Activated gamma-delta T cell treated with Interleukin-2 at 50 U/mL for 16 hours (primary cell): ENCODE measurements at places on chromosomes 3 and 15.

DNA sequence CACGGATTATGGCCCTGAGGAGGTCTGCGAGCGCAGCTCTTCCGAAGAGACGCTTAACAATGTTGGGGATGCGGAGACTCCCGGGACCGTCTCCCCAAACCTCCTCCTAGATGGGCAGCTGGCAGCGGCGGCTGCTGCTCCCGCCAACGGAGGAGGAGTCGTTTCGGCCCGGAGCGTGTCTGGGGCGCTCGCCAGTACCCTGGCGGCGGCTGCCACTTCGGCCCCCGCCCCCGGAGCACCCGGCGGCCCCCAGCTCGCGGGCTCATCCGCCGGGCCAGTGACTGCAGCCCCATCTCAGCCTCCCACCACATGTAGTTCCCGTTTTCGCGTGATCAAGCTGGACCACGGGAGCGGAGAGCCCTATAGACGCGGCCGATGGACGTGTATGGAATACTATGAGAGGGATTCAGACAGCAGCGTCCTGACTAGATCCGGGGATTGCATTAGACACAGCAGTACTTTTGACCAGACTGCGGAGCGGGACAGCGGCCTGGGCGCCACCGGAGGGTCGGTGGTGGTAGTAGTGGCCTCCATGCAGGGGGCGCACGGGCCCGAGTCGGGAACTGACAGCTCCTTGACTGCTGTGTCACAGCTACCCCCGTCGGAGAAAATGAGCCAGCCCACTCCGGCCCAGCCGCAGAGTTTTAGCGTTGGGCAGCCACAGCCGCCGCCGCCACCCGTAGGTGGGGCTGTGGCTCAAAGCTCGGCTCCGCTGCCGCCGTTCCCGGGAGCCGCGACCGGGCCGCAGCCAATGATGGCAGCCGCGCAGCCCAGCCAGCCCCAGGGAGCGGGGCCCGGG, 1.6 kb downstream of the TSC22D2 start:
- peak; percentile 55 for DNase-seq

DNA sequence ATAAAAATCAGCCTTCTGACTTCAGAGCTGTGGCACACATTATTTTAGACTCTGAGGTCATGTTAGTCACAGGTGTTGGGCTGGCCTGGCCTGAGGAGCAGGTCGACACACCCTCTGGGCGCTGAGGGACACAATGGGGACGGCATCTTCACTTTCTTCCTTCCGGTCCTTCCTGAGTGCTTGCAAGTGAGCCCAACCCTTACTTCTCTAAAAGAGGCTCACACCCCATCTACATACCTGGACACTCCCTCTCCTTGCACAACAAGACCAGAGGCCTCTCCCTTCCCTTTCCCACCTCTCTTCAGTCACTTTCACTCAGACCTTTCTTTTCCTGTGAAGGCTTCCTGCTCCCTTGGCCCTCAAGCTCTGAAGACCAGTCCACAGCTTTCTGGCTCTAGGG, 85.4 kb downstream of the XXYLT1 start:
- no peak for DNase-seq

- DNase-seq, result no peak
Measured at GRCh38 chr15:26841514-26841913, 25.3 kb upstream of the GABRA5 start.

GRCh38 chr3:196501316-196502044, 2.1 kb downstream of the RNF168 start:
- peak; percentile 11 for DNase-seq

GRCh38 chr15:70319466-70319865, 221.7 kb upstream of the TLE3 start:
- DNase-seq, result no peak

DNA sequence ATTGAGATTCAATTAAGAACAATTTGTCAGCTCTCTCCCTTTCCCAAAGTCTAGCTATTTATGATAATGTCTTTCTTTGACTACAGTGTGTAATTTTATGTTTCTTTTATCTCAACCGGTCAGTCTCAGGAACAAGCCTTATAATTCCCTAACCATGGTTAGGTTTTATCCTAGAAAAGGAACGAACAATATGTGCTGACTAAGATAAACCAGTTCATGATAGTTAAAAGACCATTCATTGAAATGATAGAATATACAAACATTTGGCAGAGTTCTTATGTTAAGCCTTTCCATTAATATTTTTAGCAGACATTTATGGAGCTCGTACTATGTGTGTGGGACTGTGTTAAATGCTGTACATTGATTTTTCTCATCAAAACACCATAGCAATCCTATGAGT, 106.3 kb downstream of the SYNPR start:
- DNase-seq, result no peak

GRCh38 chr15:50871832-50872231, 36.7 kb upstream of the AP4E1 start:
- DNase-seq, result no peak

DNA sequence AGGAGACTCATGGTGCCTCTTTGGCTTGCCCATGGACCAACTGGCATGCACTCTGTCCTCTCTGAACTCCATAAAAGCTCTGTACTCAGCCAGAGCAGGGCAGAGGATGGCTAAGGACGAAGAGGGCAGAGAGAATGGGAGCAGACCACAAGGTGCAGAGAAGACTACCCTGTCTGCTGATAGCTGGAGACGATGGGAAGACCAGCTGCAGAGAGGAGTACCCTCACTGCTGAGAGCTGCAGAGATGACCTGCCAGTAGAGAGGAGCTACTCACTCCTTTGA, 65.0 kb downstream of the THBS1 start:
- DNase-seq, result no peak

- no peak for DNase-seq
Measured at GRCh38 chr3:24052446-24052845, 107.4 kb downstream of the NR1D2 start.

GRCh38 chr15:25778161-25778560, 85.0 kb downstream of the ATP10A start:
- DNase-seq, result no peak

DNA sequence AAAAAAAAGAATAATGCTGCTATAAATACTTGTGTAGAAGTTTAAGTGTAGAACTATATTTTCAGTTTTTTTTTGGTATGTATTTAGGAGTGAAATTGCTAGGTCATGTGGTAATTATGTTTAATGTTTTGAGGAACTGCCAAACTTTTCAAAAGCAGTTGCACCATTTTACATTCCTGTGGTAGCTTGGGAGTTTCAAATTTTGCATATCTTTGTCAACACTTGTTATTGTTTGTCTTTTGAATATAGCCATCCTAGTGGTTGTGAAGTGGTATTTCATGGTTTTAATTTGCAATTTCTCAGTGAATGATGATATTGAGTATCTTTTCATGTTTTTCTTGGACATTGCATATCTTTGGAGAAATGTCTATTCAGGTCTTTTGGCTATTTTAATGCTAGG, 30.4 kb downstream of the SKIL start:
- DNase-seq, result no peak

DNA sequence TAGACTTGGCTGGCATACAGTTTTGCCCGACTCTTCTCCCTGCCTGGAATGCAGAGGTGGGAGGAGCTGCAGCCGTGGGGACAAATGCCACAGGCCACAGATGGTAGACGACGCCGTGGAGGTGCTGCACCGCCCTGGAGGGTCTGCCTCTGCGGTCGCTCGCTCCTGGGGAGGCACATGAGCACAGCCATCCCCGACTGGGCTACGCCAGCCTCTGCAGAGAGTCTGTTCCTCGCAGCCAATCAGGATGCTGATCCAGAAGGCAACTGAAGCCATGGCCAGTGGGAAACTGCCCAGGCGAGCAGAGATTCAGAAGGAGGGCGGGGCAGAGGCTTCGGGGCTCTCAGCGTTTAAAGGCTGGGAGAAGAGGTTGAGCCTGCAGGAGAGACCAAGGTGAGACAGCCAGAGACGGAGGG, 11.9 kb upstream of the LRRC15 start:
- DNase-seq, result no peak

GRCh38 chr15:32856753-32857152, 138.9 kb downstream of the GREM1 start:
- no peak for DNase-seq

DNA sequence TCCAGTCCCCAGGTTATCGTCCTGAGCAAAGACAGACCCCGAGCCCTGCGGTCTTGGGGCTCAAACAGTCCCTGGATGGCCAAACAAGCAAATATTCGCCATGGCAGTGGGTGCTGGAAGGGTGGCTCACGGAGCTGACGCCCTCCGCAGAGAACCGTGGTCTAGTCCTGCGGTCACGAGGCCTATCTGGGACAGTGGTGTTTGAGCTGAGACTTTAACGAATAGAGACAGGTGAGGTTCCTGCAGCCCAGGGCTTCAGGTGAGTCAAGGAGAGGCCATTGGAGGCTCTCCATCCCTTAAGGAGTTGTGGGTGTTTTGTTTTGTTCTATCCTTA, 399 bp upstream of the SUCLG2 start:
- DNase-seq, result no peak

DNA sequence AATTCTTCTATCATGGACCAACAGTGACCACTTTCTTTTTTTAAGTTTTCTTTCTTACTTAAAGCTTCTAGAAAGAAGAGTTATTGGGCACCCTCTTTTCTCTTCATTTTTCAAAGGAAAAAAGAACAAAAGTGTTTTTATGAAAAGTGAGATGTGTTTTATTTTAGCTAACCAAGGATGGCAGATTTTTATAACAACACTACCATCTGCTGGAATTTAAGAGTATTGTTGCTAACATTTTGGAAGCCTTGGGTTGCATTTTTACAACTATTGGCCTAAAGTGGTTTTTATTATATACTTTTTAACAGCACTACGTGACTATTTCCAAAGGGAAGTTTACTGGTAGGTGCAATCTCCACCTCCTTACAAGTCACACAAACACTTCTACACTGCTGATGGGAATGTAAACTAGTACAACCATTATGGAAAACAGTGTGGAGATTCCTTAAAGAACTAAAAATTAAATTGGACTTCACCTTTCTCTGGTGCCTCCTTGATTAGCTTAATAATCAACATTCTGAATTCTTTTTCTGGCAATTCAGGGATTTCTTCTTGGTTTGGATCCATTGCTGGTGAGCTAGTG, 237.7 kb upstream of the AGTR1 start:
- DNase-seq, result no peak

DNA sequence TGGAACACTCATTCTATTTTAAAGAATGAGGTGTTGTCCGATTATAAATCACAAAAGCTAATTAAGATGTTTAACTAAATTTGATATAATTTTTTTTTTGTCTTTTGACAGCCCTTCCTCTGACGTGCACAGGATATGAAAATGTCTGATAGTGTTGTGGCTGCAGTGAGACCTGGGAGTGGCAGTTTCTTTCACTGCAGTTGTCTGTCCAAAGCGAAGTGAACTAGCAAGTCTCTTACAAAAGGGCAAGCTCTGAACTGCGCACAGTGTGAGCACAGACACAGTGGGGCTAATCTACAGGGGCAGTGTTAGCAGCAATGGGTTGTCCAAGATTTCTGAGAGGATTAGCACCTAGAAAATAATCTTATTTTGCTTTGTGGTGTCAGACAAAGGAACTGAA, 29.1 kb upstream of the MYRIP start:
- DNase-seq, result no peak

- no peak for DNase-seq
Measured at GRCh38 chr15:77518458-77518857, 97.8 kb downstream of the HMG20A start.

DNA sequence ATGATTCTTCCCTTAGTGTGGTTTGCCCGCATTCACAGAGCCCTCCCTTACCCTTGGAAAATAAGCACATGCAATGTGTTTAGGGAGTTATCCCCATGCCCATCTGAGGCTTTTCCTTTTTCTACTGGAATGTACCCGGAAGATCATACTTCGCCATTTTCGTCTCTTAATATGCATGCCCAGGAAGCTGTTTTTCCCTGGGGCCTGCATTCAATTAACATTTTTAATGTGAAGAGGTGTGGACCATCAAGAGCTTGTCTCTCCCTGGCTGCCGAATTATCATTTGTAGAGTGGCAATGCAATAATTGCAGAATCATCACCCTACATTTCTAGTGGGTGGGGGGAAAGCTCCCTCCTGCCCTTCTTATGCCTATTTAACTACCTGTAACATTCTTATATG, 976.3 kb downstream of the DIPK2A start:
- no peak for DNase-seq

DNA sequence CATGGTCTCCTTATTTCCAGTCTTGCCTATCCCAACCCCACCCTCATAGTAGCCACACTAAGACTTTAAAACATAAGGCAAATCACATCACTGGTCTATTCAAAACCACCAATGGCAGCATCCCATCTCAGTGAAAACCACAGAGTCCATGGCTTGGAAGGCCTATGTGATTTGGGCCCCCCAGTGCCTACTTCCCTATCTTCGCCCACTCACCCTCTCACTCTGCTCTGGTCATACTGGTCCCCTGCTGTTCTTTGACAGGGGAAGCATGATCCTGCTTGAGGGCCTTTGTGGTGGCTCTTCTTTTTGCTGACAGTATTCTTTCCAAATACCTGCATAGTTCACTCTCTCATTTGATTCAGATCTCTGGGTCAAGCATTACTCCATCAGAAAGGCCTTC, 3.3 kb downstream of the GTF2A2 start:
- DNase-seq, result no peak

DNA sequence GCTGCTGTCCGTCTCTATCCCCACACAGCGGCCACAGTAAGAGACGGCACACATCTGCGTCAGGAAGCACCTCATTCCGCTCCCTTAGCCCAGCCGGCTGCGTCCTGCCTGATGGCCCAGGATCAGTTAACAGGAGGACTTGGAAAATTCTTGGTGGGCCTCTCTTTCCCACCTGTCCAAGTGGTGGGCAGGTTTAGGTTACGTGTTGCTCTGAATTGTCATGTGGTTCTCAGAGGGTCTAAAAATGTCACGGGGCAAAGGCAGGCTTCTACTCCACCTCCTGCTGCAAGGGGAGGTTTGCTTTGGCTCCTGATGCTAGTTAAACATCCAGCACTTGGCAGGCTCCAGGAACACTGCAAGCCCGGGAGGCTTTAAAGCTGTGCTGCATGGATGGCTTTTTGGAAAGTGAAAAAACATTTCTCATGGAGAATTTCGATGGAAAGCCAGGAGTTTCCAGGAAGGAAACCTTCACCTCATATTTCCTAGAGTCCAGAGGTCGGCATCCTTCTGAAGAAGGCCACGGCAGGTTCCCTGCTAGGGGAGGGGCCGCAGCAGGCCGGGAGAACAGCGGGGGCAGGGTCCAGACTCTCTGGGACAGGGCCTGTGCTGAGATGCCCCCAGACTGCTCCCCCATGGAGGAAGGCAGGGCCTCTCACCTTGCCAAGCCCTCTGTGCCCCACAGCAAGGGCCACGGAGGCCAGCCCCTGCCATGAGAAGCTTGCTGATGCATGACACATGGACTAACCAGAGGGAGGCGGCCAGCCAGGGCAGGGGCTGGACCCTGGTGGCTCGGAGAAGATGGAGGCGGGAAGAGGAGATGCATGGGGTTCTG, 10.8 kb downstream of the CTSH start:
- DNase-seq, result no peak

DNA sequence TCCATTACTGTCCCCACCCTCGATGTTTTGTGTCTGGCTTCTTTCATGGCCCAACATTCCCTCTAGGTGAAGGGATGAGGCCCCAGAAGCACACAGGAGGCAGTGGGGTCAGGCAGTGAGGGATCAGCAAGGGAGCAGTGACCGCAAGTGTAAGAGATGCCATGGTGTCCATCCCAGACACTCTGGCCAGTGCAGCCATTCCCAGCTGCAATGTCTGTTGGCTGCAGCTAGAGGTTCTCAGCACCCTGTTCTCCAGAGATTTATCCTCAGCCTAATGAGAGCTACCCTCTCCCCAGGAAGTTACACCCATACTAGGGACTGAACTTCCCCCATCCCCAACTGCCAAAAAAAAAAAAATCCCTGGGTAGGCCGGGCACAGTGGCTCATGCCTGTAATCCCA, 40.2 kb downstream of the TRANK1 start:
- DNase-seq, result no peak

- DNase-seq, result no peak
Measured at GRCh38 chr3:48561045-48561736, 2.4 kb downstream of the UCN2 start.
